Stimulated activated CD4-positive, alpha-beta T cell treated with anti-CD3 and anti-CD28 coated beads, Interleukin-1b, Interleukin-23, amount 100 ng/mL, for 24 hours (primary cell): ENCODE measurements at places on chromosomes 6 and 20.

DNA sequence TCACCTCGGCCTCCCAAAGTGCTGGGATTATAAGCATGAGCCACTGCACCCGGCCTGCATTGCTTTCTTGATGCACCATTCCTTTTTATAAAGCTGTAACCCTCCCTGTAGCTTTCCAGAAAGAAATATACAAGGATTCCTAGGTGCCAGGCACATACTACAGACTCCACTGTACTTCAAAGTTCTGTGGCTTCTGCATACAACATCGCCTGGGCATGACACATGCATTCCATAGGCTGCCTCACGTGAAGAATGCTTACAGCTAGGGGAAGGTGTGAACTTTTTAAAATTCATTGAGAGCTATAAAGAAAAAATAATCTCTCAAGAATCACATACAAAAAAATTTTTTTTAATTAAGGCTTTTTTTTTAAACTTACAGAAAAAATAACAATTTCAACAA is 50.2 kb downstream of the TRAM2 start:
- DNase-seq = no peak

DNA sequence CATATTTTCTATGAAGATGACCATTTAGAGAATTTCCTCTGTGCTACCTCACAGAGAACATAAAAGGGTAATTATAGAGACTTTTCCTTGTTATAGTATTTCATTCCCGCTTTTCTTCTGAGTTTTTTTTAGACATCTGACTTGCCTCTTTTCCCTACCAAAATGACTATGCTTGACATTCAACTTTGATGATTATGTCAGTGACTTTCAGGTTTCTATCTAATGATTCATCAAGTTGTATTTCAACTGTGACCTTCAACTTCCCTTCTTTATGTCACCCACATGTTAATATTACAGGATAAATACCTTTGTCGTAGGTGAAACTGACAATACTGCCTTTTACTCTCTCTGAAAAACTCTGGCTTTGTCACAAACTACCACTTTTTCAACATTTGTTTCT is 95.3 kb downstream of the MLIP start:
- DNase-seq = no peak

GRCh38 chr20:44217342-44218092 is 6.9 kb upstream of the OSER1 start:
- peak; percentile 40 for DNase-seq

- no peak for DNase-seq
Observed at GRCh38 chr6:153032255-153032882, 29.9 kb upstream of the MTRF1L start.

DNA sequence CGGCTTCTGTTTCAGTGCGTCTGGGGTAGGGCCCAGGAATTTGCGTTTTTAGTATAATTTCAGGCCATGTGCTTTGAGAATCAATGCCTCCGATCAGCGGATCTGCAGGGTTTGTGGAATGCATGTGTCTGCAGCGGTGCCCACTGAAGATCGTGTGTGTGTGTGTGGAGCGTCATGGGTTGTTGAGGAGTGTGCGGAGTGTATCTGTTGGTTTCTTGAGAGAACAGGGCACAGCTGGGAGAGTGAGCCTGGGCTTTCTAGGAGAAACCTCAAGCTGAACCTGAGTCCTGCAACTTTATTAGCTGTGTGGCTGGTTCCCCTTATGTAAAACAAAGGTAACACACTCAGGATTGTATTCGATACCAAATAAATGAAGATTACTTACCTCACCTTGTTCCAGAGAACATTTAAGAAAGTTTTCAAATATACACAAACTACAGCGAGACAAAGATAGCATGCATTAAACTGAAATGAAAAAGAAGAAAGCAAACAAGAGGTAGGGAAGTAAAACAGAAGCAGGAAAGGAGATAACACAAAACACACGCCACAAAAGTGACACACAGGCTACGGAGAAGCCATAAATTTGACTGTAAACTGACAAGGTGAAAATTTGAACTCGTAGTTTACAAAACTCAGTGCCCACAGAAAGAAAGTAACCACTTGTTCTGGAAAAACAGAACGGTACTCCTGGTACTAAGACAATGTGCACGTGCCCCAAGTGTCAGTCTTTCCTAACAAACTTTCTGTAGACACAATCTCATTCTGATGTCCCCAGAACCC is 28.8 kb downstream of the PDE10A start:
- DNase-seq = no peak

DNA sequence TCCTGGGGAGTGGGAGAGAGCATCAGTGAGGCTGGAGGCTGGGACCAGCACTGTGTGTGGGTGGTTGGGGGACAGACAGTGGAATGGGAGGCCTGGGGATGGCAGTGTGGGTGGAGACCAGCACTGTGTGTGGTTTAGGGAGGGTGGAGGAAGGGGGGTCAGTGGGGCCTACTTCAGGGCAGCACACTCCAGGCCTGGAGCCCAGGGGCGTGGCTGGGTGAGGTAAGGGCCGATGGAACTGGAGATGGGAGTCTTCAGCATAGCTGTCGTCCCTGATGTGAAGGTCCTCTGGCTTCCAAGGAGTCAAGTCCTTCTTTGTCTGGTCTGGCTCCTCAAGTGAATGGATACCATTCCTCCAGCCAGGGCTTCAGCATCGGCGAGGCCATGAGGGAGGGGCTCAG is 18.6 kb downstream of the KCNK17 start:
- DNase-seq = no peak

DNA sequence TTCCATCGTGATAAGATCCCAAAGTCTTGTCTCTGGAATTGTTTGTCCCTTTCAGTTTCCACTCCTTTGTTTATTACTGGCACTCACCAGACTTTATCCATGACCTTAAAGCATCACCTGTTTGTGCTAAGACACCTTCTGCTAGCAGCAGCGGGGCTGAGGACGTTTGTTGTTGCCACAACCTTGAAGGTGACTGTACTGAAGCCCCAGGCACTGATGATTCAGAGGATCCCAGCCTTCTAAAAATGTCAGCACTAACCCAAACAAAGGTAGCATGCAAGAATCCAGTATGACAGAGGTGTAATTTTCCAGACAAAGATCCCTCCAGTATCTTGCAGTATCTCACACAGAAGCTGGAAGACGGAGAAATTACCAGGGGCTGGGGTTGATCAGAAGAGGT is 28.9 kb upstream of the SMIM8 start:
- no peak for DNase-seq
